GM20000 (cell line): ENCODE measurements at places on chromosomes 7 and 10.

- DNase-seq, result no peak
Observed at GRCh38 chr7:42460148-42460547, 223.1 kb upstream of the GLI3 start.

GRCh38 chr7:20267482-20267881 lies 50.3 kb upstream of the MACC1 start:
- no peak for DNase-seq

- no peak for DNase-seq
Observed at GRCh38 chr10:54081950-54082349, 719.1 kb downstream of the PCDH15 start.

- DNase-seq, result no peak
Observed at GRCh38 chr10:44205067-44205466, 179.8 kb downstream of the CXCL12 start.

- DNase-seq, result no peak
Observed at GRCh38 chr10:628386-629045, 61.0 kb downstream of the DIP2C start.

GRCh38 chr7:151007469-151007898 lies 16.7 kb downstream of the NOS3 start:
- DNase-seq, result no peak

DNA sequence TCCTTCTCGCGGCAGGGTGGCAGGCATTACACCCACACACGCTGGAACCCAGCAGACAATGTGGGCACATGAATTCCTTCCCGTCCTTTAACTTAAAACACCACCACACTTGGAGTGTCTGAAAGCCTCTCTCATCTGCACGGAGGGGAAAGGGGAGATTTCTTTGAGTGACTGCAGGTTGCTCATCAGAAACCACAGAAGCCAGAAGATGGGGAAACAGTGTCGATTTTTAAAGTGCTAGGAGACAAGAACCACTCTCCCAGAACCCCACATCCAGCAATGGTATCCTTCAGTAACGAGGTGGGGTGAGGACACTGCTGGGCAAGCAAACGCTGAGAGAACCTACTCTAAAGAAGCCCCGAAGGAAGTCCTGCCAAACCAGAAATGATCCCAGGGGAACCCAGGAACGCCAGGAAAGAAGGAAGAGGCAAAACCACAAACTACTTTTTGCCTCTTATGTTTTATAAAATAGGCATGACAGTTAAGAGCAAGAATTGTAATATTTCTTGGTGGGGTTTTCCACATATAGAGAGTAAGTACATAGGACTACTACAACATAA lies 254.3 kb downstream of the ELFN1 start:
- DNase-seq, result peak; percentile 71

GRCh38 chr7:101746314-101746713 lies 71.1 kb upstream of the CUX1 start:
- DNase-seq, result peak; percentile 62

DNA sequence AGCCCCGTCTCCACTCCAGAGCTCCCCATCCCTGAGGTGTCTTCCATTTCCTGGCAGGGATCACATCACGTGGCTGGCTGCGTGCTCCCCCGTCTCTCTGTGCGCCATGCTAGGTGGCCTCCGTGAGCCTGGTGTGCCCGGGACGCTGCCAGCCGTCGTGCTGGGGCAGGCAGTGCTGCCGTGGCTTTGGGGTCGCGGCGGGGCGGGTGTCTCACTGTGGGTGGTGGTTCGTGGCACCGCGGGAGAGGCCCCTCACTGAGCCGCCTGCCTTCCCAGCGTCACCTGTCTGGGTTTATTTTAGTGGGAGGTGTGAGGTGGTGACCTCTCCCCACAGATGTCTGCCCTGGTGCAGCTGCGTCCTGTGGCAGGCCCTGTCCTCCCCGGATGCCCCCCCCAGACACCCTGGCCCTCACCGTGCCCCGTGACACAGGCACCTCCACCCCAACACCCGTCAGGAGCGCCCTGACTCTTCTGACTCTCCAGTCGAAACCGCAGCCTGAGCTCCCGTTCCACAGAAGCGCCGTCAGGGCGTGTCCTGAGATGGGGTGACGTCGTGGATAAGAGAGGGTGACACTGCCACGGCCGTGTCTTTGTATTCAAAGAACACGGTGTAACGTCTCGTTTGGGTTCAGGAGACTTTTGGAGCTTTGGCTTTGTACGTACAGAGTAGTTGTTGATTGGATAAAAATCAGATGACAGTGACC lies 18.0 kb downstream of the GET4 start:
- DNase-seq, result no peak

DNA sequence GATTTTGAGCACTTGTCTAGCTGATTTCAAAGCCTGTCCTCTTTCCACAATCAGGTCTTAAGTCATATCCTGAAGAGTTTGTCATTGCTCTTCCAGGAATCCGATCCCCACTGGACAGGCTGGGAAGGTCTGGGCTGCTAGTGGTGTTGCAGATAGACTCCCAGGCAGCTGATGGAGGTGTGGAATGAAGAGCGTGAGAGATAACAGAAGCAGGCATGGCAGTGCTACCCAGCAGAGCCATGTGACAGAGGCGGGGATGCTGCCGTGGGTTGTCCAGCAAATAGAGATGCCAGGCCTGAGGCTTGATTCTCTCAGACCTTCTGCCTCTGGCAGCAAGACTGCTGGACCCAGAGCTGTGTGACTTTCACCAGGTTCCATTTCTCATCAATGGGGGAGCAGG lies 116.5 kb upstream of the EEPD1 start:
- DNase-seq, result no peak

DNA sequence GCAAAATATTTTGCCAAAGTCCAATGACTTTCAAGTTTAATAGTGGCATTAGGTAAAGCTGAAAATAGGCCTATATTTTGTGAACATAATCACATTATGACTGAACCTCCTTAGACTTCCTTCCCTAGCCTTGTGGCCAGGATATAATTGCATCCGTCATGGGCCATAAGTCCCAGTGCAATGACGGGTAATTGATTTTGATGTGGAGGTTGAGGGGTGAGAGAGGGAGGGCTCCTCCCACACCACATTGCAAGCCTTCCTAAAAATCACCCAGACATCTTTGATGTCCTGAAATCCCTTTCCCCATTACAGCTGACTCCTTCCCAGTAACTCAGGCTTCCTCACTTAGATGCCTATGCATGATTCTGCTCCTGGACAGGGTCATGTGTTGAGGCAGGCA lies 25.6 kb downstream of the TAS2R41 start:
- no peak for DNase-seq

DNA sequence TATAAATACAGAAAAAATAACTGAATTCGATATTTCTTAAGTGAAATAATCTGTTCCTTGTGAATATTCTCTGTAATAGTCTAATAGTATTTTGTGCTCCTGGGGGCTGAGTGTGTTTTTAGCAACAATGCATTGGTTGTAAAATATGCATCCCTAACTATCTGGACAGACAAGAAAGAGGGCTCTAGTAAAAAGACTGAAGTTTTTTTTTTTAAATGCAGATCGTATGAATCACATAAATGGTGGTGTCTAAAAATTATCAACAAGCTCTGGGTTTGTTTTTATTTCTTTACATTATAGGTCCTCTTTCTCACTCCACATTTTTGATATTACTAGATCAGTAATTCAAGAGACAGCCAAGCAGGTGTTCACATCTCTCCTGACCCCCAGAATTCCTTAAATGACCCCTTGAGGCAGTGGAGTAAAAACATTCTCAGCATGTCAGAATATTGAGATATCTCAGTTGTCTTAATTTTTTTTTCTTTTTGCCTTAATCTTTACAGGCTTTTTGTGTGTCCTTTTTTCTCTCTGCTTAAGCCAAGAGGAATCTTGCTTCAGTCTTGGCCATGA lies 18.2 kb downstream of the ARID5B start:
- no peak for DNase-seq

- no peak for DNase-seq
Observed at GRCh38 chr7:25726781-25727311, 425.2 kb upstream of the NFE2L3 start.

GRCh38 chr7:24898691-24899090 lies 81.3 kb downstream of the OSBPL3 start:
- DNase-seq, result peak; percentile 40

DNA sequence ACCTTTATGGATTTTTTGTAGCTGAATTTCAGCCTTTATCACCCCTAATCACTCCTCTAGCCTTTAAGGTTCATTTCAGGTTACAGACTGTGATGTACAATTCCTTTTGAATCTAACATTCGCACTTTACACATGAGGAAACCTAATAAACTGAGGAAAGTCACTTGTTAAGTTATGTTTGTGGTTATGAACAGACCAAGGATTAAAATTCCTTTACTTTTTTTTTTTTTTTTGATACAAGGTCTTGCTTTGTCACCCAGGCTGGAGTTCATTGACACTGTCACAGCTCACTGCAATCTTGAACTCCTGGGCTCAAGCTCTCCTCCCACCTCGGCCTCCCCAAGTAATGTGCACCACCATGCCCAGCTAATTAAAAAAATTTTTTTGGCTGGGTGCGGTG lies 3.6 kb downstream of the MCU start:
- DNase-seq, result no peak

GRCh38 chr10:62284221-62284620 lies 15.6 kb upstream of the RTKN2 start:
- no peak for DNase-seq

- DNase-seq, result no peak
Observed at GRCh38 chr10:71316056-71316785, 2.8 kb upstream of the SLC29A3 start.

DNA sequence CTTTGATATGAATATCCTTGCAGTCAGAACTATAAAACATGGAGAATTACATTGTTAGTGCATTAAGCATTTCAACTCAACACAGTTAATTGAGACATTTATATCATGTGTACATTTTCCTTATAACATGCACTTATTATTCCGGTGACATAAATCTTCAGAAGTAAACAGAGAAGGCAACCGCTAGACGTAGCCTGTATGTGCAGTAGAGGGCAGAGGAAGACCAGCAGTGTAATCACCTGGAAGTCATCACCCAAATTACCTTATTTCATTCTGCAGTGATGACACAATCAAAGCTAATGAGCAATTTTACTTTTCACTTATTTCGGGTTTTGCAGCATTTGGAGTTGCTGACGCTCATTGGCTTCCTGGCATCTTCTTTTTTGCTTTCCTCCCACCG lies 394.6 kb downstream of the SDK1 start:
- DNase-seq, result no peak

DNA sequence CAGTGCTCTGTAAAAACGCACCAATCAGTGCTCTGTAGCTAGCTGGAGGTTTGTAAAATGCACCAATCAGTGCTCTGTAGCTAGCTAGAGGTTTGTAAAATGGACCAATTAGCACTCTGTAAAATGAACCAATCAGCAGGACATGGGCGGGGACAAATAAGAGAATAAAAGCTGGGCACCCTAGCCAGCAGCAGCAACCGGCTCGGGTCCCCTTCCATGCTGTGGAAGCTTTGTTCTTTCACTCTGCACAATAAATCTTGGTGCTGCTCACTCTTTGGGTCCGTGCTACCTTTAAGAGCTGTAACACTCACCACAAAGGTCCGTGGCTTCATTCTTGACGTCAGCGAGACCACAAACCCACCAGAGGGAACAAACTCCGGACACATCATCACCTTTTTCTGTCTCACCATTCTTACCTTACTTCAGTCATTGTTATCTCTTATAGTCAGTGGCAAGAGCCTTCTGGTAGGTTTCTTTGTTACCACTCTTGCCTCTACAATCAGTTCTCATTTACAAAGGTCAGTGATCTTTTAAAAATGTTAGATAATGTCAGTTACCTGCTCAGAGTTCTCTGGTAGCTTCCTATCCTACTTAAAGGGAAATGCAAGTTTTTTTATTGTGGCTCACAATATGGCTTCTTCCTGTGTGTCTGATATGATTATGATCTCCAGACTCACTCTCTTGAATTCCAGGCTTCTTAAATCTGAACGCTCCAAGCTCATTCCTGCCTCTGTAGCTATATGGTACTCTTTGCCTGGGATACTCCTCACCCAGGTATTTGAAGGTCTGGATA lies 4.5 kb downstream of the STAM start:
- DNase-seq, result no peak

- DNase-seq, result no peak
Observed at GRCh38 chr7:141118767-141119166, 44.9 kb downstream of the TMEM178B start.

DNA sequence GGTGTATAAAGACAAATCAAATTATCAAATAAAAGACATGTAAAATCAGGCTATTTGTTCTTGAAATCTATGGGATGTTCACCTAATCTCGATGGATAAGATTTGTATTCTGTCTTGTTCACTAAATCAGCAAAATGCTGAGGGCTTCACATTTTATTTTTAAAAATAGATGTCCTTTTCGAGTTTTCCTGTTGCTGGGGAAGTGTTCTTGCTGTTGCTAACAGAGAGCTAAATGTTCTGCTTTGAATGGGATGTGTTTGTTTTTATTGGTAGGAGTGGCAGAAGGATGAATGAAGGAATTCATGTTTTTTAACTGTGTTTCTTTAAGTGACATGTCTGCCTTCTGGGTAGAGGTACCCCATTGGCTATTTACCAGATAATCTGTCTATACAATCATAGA lies 7.3 kb upstream of the SNX13 start:
- DNase-seq, result no peak

GRCh38 chr10:117130346-117130745 lies 7.7 kb downstream of the VAX1 start:
- no peak for DNase-seq

DNA sequence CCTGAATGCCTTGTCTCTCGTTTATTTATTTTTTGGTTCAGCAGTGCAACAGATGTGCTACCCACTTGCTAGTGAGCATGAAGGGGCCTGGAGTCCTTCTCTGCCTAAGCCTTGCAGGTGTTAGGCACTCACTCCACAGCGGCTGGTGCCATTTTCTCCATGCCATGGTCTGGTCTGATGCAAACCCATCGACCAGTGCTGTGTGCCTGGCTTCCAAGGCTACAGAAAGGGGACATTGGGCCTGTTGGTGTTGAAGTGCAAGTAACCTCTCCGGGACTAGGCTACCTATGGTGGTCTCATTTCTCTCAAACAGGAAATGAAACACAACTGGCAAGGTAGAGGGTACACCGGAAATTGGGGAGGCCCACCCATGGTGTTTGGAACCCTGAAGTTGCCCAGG lies 198.1 kb downstream of the ADARB2 start:
- no peak for DNase-seq

DNA sequence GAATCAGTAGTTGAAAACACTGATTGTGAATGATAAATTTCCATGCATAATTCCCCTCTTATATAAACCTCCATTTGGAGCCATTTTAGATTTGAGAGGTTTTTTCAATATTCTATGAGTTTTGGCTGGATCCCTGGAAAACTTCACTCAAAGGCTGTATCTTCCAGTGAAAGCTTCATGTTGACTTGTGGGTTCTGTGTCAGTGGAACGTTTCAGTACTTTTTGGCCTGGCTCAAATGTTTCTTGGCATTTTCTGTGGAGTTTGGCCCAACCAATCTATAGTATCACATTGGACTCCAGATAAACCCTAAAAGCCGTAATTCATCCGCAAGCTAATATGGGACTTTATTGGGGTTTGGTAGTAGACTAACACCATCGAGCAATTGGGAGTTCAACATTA lies 172.6 kb upstream of the PRPS1L1 start:
- DNase-seq, result no peak

DNA sequence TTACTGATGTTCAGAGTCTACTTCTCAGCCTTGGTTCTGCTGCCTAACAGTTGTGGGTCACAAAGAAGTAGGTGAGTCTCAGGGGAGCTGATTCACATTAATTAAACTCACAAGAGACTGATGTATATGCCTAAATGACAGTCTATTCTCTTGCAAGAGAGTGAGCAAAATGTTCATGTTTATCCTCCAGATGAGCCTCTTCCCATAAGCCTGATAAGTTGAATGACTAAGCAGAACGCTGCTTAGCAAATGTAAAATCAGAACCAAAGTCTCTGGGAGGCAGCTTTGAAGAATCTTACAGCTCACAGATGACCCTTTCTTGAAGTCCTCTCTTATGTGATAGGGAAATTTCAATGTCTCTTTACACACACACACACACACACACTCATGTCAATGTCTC lies 1092.2 kb downstream of the TYW1 start:
- DNase-seq, result no peak
